ENCODE measurements at places on chromosomes 12 and 14.

DNA sequence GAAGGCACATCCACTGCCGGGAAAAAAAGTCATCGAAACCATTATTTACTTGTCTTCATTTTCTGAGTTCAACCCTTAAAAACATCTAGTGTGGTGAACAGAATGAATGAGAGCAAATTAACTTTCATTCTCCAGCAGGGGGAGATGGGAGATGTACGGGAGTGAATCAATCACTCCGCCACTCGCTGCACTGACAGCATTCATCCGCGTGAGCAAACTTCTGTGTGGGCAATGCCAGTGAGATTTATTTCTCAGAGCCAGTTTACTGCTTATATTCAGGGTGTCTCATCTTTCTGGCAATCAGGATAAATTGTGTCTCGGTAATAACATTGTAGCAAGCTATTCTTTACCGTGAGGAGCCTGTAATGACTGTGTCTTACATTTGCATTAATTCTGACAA is 463.6 kb upstream of the MIS18BP1 start:
- DNase-seq: no peak

GRCh38 chr14:86221000-86221399 is 691.1 kb downstream of the FLRT2 start:
- no peak for DNase-seq

DNA sequence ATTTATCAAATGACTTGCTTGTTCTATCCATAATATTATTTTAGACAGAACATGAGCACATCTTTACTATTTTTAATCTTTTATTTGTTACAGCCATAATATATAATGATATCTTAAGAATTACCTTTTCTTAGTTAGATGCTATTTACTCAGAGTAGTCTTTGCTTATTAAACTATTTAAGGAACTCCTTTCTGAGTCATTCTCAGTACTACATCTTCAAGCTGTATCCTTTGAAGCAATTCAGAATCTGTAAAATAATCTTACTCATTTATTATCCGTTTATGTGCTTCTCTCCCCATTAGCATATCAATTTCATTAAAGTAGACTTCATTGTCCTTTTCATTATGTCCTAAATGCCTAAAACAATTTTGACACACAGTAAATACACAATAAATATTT is 240.4 kb upstream of the FAR2 start:
- DNase-seq: no peak

DNA sequence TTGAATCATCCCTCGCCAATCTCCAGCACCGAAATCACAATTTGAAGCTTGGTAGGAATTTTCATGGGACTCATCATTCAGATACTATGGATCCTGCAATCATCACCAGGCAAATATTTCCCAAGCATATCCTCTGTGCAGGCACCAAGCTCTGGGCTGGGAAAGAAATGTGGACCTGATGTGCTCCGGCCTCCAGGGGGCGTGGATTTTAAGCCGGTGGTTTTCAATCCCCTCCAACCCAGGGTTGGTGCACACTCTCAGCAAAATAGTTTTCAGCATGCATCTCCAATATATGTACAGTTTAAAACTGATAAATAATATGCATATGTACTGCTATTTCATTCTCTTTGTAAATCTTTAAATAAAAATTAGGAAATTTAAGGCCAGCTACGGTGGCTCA is 98.9 kb downstream of the RBM19 start:
- no peak for DNase-seq

GRCh38 chr14:70947739-70948138 is 40.5 kb downstream of the PCNX1 start:
- DNase-seq: no peak

DNA sequence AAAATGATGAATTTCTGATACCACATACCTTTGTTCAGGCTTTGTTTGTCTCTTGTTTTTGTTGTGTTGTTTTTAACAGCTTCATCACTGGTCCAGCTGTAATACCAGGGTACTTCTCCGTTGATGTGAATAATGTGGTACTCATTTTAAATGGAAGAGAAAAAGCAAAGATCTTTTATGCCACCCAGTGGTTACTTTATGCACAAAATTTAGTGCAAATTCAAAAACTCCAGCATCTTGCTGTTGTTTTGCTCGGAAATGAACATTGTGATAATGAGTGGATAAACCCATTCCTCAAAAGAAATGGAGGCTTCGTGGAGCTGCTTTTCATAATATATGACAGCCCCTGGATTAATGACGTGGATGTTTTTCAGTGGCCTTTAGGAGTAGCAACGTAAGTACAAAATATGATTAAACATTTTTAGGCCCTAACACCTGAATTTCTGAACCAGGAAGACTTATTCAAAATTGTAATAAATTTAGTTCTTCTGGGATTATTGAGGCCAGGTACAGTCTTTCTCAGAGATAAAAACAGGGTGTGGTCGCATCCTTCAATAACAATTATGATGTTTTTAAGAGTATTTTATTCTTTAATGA is 22.4 kb downstream of the RXYLT1 start:
- no peak for DNase-seq

GRCh38 chr14:61841145-61841544 is 78.9 kb downstream of the SNAPC1 start:
- no peak for DNase-seq

GRCh38 chr12:99916555-99916954 is 68.2 kb downstream of the ANKS1B start:
- no peak for DNase-seq

DNA sequence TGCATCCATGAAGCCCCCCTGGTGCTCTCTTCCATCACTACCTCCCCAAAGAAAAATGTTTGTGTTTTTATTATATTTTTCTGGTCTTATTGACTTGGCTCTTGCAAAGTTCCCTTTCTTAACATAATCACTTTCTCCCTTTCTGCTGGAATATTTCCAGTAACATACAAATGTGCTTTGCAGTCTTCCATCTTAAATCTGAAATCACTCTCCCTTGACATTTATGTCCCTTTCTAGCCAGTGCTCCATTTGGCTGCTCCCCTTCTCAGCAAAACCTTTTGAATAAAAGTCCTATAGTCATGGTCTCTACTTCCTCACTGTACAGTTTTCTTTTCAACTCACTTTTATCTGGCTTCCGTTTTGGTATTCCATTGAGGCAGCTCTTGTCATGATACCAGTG is 118.8 kb downstream of the SNAPC1 start:
- DNase-seq: no peak

- no peak for DNase-seq
Observed at GRCh38 chr14:52951681-52952554, 1.1 kb upstream of the FERMT2 start.

DNA sequence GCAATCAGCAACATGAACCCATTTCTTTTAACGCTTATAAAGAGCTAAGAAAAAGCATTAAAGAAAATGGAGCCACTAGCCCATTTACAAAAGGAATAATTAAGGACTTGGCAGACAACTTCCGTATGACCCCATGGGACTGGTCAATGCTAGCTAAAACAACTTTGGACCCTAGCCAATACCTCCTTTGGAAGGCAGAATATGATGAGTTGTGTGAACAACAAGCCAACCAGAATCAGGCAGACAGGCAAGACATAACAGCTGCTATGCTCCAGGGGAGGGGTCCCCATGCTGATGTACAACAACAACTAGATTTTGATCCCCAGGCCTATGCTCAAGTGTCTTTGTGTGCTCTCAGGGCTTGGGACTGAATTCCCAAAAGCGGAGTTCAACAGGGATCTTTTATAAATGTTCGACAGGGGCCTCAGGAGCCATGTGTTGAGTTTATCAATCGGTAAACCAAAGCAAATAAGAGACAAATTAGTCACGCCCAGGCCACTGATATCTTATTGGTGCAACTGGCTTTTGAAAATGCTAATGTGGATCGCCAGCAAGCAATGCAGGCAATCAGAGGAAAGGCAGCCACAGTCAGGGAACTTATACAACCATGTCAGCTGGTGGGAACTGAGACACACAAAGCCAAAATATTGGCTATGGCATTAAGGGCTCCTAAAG is 254.4 kb upstream of the DIO2 start:
- no peak for DNase-seq

- no peak for DNase-seq
Observed at GRCh38 chr12:28033538-28033915, 61.0 kb upstream of the PTHLH start.

DNA sequence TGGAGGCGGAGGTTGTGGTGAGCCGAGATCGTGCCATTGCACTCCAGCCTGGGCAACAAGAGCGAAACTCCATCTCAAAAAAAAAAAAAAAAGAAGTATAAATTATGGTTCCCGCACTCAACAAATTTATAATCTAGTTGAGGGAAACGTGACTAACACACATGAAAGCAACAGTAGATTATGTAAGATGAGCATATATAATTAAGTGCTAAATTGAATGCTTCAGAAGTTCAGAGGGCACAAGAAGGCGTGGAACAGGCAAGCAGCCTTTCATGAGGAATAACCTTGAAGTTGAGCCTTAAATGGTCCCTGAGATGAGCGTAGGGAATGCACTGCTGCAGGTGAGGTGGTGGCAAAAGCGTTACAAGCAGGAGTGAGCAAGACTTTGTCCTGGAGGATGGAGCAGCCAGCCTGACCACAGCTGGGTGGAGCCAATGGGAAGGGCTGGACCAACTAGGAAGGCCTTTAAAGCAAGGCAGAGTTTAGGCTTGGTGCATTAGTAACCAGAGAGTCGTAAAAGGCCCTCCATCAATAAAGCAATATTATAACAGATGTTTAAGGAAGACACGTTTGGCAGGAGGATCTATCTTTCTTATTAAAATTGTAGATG is 30.6 kb upstream of the TUBA1A start:
- DNase-seq: no peak

GRCh38 chr14:55477680-55478079 is 37.3 kb upstream of the TBPL2 start:
- DNase-seq: no peak

GRCh38 chr14:106442857-106443256 is 916.5 kb downstream of the TMEM121 start:
- DNase-seq: no peak

DNA sequence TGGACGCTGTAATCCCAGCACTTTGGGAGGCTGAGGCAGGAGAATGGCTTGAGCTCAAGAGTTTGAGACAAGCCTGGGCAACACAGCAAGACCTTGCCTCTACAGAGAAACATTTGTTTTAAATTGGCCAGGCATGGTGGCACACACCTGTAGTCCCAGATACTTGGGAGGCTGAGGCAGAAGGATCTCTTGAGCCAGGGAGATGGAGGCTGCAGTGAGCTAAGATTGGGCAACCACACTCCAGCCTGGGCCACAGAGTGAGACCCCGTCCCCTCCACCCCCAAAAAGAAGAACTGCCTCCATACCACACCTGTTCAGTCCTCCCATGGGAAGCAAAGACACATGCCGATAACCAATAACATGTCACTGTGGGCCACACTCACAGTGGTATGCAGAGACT is 19.2 kb downstream of the CCDC85C start:
- DNase-seq: no peak

- DNase-seq: no peak
Observed at GRCh38 chr12:50665609-50666008, 98.3 kb upstream of the ATF1 start.

GRCh38 chr14:53703457-53703856 is 253.2 kb downstream of the BMP4 start:
- no peak for DNase-seq

GRCh38 chr14:60346706-60347105 is 97.7 kb downstream of the PPM1A start:
- no peak for DNase-seq

DNA sequence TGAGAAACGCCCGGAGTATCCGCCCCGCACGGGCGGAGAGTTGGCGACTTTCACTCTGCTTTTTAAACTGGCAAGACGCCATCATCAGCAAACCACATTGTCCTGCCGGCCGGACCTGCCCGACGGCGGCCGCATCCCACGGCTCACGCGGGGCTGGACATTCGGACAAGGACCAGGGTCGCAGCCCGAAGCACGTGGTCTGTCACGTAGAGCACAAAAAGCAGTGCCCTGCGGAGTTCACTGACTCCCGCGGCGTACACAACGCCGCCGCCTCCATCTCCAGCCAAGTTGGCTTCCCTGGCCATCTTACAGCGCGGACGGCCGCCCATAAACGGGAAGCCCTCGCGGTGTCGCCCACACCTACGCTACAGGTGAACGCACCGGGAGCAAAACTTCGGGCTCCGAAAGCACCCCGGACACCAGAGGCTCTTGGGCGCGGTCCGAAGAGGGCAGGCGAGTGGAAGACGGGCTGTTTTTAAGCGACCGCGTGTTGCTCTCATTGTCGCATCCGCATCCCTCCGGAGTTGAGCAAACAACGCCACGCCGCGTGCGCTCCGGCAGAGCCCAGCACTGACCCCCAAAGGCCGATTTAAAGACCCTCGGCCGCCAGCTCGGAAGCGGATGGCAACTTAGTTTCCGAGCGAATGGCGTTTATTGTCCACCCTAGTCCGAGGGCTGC is 966 bp downstream of the SINHCAF start:
- peak; percentile 30 for DNase-seq

DNA sequence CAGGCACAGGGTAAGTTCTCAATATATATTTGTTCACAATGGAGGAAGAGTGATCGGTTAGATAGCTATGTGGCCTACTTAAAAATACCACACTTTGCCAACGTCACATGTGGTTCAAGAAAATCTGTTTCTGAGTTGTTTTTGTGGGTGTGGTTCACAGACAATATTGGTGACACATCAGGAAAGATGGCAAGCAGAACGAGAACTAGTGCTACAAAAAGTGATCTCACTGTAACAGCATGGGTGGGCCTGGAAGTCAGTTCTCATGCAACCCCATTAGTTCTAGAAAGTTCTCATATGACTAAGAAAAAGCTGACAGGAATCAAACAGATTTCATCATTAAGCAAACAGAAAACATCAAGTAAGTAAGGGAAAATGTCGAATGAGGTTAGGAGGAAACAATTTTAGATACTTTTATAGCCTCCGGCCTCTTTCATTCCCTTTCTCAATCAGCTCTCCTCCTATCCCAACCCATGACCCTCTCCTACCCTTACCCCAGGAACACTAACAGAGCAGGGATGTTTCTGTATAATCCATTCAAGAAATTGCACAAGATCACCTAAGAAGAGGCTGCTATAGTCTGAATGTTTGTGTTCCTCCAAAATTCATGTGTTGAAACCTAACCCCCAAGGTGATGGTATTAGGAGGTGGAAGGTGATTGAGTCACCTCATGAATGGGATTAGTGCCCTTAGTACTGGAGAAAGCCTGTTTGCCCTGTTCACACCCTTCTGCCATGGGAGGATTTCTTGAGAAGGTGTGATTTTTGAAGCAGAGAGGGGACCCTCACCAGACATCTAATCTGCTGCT is 15.5 kb upstream of the NTN4 start:
- DNase-seq: no peak

- no peak for DNase-seq
Observed at GRCh38 chr12:20815574-20815973, 5.1 kb downstream of the SLCO1B3 start.

DNA sequence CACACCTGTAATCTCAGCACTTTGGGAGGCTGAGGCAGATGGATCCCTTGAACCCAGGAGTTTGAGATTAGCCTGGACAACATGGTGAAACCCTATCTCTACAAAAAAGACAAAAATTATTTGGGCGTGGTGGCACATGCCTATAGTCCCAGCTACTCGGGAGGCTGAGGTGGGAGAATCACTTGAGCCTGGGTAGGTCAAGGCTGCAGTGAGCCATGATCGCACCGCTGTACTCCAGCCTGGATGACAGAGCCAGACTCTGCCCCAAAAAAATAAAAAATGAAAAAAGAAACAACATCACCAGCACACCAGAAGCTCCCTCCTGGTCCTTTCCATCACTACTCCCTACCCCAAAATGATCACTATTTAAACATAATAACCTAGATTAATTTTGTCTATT is 2.6 kb downstream of the VEZT start:
- DNase-seq: no peak

GRCh38 chr14:68364792-68365192 is 428.1 kb downstream of the ZFP36L1 start:
- no peak for DNase-seq

All from naive thymus-derived CD8-positive, alpha-beta T cell (primary cell).